ENCODE measurements at places on chromosomes 12 and 14. TPM values are rescaled to one million over a fixed set of nuclear protein-coding genes. Genes with fewer than 3 reads are reported as not detected.

DNA sequence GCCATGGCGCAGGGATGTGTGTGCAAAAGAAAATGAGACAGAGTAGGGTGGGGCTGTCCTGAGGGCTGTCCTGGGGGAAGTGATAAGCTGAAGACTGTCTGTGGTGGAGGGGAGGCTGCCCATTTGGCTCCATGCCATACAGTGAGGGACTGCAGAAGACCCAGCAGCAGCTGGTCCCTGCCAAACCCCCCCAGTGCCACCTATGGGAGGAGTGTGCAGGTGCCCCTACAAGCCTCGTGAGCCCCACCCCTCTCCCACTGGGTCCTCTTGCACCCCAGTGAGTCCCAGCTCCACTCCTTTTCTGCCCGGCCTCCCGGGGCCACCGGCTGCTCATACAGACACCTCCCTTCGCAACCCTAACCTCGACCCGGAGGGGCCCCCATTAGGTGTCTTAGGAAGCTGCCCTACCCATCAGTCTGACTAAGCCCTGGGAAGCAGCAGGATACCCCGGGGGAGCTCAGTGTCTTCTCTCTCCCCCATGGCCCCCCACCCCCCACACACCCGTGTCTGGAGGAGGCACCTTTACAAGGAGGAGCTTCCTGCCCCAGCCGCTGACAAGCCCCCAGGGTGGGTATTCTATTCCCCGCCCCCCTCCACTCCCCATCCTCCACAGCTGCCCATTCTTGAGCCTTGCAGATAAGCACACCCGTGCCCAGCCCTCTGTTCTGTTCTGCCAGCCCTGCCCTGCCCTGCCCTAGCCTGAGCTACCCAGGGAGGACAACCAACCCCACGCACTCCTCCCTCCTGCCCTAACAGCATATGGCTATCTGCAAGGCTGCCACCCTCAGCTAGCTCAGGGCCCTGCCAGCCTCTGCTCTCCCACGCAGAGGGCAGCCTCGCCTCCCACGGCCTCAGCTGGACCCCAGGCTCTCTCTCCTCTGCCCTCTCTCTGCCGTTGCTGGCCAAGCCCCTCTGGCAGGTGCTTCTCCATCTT, 41.9 kb downstream of the SLC6A12 start:
- DNase-seq = no peak

DNA sequence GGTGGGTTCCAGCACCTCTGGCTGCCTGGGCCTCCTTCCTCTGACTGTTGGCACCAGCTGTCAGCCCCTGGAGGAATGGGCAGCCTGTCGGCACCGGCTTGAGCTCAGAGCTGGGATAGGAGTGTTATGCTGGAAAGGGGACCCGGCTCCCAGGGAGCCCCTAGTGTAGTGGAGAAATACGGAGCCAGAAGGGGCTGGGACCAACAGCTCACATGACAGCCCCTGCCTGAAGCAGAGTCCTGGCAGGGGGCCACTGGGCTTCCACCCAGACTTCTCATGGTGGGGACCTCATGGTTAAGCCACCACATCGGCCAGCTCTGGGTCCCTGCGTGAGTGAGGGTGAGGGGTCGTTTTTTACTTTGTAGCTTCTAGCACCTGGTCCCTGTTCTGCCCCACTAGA, 174.5 kb downstream of the TSPAN9 start:
- no peak for DNase-seq

- no peak for DNase-seq
These were observed 10.1 kb upstream of the RAB35 start for GRCh38 chr12:120126635-120127005.

DNA sequence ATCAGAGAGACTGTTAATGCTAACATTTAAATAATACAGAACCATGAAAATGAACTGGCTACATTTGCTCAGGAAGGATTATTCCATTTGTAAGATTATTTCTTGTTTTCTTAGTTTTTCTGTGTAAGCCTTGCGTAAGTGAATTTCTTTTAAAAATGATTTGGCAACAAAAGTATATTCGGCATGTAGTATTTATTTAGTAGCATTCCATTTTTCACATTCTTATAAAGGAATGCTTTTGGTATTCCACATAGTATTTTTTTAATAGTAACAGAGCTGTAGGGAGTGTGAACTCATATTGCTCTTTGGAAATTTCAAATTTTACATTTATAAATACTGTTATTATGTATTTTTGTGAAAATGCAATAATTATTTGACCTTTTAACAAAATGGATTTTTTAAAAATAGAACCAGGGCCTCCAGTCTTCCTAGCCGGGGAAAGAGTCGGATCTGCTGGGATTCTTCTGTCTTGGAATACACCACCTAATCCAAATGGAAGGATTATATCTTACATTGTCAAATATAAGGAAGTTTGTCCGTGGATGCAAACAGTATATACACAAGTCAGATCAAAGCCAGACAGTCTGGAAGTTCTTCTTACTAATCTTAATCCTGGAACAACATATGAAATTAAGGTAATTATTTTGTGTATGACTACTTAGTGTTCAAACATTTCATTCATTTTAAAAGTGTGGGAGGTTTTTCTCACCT, 1.2 kb downstream of the PTPRQ start:
- DNase-seq = no peak

Gene C3AR1
- total RNA-seq = 1.6 TPM

DNA sequence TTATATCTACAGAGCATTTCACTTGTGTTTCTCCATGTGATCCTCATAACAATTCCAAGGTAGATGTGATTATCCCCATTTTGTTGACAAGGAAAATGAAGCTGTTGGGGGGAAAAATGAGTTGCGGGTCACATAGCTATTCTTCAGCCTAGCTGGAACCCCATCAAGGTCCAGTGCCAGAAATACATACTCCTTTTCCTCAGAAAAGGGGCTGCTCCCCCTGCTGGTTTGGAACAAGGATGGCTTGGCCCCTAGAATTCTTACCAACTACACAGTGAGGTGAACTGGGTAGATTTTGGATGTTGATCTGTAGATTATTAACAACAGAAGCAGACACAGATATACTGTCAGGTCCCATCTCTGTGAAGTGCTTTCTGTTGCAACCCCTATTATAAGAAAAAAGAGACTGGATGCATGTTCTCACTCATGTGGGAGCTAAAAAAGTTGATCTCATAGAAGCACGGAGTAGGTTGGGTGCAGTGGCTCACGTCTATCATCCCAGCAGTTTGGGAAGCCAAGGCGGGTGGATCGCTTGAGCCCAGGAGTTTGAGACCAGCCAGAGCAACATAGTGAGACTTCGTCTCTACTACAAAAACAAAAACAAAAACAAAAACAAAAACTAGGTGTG, 8.9 kb downstream of the IKZF4 start:
- DNase-seq = no peak

DNA sequence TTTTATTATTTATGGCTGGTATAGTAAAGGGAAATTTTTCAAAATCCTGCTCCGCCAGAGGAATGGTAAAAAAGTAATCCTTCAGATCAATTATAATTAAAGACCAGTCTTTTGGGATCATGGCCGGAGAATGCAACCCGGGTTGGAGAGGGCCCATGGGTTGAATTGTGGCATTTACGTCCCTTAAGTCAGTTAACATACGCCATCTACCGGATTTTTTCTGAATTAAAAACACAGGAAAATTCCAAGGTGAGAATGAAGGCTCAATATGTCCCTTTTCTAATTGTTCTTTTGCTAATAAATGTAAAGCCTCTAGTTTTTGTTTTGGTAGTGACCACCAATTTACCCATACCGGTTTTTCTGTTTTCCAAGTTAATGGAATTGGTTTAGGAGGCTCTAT, 602.8 kb downstream of the ALG10 start:
- DNase-seq = no peak

DNA sequence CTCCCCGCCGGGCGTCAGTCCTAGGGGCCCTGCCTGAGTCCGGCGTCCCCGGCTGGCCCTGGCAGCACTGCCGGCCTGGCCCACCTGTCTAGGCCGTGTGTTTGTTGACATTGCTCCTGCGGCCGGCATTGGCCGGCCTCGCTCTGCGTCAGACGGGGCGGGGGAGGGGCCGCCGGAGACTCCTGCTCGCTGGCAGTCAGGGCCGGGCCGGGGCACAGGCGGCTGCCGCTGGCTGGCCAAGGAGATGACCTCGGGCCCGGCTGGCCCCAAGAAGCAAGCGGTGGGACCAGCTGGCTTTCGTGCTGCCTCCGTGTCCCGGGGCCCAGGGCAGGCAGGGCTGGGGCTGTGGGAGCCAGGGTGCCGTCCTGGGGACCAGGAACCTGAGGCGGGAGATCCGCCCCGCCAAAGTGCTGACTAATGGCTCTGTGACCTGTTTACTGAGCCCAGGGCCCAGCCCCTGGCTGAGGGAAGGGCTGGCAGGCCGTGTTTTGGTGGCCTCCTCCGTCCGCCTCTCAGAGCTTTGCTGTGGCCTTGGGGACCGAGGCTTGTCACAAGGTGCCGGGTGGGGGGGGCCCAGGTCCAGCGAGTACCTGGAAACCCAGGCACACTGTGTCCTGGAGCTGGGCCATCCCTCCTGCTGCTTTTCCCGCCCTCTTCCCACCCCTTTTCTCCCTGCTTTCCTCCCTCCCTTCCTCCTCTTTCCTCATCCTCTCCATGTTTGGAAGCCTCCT, 1.8 kb downstream of the ULK1 start:
- peak; percentile 92 for DNase-seq

DNA sequence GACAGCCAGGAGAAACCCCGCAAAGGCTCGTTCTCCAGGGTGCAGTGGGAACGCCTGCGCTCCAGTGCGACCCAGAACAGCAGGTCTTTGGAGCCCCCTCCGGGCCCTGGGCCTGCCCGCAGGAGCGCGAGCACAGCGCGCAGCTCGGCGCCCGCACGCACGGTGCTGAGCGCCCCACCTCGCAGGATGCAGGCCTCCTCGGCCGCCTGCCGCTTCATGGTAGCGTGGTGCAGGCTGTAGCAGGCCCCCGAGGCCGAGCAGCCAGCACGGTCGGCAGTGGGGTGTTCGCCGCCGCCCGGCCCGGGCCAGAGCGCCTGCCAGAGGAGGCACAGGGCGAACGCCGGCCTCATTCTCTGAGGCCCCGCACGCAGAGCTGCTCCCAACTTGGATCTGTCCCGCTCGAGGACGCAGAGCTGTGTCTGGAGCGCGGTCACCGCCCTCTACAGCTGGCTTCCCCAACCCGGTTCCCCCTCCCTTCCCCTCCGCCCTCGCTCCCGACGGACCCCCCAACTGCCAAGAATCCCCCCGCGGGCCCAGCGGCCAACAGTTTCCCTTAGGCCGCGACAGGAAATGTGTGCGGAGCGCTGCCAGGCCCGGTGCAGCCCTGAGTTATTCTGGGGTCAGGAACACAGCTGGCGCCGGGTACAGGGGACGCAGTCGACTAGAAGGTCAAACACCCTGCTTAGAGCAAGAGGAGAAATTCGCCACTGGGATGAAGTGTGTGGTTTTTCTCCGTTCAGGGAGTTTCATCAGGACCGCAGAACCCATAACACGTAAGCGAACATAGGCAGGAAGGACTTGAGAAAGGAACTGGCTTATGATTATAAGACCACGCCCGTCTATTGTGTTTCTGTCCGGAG, at the start of gene CLEC14A:
TSS of gene CLEC14A (minus strand) at position 421 of the 860 bp plus-strand sequence. CDS start at position 350, 71 bp downstream.
- DNase-seq = no peak

GRCh38 chr14:25516838-25517237, 466.9 kb upstream of the STXBP6 start:
- DNase-seq = no peak

Gene CPNE6
- total RNA-seq = 35.5 TPM

DNA sequence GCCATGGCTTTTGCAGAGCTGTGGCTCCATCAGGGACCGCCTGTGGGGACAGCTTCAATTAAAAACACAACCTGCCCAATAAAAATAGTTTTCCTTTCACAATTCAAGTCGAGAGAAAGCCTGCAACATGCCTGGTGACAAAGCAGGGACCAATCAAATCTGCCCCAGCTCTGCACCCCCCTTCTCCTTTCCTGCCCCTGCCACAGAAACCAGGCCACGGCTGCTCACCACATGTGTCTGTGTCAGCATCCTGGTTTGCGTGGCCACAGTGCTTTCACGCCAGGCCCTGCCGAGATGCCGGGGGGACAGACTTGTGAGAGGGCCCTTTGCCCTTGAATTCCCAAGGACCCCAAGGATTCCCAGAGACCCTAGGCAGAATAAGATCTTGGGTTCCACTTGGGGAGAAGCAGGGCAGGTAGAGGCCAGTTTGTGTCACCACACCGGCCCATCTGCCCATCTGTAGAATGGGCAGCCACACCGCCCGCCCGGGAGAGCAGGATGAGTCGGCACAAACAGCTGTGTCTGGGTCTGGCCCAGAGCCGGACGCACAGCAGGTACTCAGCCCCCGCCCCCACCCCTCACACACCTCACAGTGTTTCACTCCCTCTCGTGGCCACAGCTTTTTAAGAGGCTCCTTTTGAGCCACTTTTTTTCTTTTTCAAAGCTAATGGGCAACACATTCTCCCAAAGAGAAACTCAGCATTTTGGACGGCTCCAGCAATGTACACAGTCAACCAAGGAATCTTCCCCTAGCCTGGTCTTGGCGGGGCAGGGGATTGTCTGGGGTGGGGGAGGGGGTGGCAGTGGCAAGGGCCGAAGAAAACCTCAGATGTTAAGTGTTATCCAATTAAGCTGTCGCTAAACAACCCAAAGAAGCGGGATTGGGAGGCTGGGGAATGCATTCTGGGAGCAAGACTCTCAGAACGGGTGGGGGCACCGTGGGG, 41.5 kb downstream of the BCL11B start:
- no peak for DNase-seq

DNA sequence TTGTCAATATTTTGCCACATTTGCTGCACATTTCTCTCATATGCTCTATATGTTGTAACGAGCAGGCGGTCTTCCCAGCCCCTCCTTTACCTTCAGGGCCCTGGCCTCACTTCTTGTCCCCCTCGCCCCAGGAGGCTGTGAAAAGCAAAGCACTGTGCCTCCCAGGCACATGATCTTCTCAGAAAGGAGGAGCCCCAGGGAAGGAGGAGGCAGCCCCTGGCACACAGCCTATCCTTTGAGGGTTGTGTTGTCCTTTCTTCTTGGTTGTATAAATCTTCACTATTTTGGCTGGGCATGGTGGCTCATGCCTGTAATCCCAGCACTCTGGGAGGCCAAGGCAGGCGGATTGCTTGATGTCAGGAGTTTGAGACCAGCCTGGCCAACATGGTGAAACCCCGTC, 77.0 kb downstream of the PPP2R5C start:
- no peak for DNase-seq

Gene SLC17A8
- 11.0 TPM for total RNA-seq

GRCh38 chr12:55607821-55608594, 28.7 kb upstream of the OR10P1 start:
- no peak for DNase-seq

GRCh38 chr12:41213107-41213506, 25.0 kb downstream of the PDZRN4 start:
- no peak for DNase-seq

DNA sequence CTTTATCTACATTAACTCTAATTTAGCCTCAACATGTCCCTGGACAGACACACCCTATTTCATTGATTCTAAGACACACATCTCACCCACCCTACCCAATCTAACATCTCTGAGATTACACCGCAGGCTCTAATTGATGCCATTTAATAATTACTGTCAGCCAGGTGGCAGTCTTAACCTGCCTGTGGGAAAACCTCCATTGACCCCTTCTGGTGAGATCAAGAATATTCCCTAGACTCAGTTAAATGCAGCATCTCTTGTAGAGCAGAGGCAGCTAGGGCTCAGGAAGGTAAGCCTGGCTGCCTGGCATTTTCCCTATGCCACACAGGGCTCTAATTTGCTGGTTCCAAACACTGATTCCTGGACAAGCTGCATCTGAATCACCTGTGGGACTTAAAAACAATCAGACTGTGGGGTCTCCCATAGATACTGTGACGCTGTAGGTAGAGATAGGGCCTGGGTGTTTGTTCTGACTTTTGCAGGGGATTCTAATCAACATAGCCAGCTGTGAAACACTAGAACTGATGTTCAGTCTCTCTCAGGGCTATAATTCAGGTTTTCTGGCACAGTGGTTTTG, 14.3 kb downstream of the MCRS1 start:
- no peak for DNase-seq

Gene SLC2A14
- total RNA-seq = under 0.01 TPM

- DNase-seq = no peak
These were observed 43.6 kb downstream of the ATL1 start for GRCh38 chr14:50603565-50603964.

GRCh38 chr12:132488127-132489077, 1.5 kb upstream of the FBRSL1 start:
- DNase-seq = no peak
